ENCODE measurements at places on chromosomes 3 and 15.

DNA sequence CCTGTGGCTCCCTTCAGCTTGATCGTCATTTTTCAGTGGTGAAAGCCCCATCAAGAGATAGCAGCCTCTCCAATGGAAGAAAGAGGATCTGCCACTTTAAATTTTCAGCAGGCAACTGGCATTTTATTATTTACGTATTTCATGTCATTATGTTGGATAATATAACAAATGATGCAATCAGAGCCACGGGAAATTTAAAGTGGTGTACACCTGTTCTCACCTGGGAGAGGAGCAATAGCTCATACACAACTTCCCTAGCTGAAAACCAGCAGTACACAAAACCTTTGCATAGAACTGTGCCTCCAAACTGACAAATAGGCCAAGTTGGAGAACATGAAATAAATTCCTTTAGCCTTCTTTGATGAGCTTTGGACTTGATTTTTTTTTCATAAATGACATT, 136.9 kb downstream of the SATB1 start:
- no peak for ATAC-seq

GRCh38 chr3:8489278-8489792, 12.3 kb upstream of the LMCD1 start:
- ATAC-seq = no peak

GRCh38 chr3:121942116-121942786, 48.0 kb downstream of the SLC15A2 start:
- ATAC-seq = no peak

DNA sequence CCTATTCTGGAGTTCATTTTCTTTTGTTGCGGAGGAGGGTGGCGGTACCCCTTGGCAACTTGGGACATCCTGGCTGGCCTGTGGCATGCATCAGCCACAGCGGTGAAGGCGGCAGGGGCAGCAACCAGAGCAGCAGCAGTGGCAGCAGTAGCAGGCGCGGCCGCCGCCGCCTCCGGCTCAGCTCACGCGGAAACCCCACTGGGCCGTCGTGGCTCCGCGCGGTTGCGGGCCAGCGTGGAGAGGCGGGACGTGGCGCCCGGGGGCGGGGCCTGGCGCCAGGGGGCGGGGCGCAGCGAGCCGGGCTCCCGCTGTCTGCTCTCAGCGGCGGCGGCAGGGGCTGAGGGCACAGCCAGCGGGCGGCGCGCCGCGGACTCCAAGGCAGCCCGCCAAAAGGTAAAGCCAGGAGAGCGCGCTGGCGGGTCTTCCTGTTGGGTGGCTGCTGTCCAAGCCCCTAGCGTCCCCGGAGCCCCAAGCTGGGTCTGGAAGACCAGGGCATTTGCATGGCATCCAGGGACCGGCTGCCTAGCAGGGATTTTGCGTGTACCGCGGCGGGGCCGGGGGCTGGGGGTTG, 334.4 kb upstream of the THRB start:
- ATAC-seq = peak; percentile 88

- no peak for ATAC-seq
Measured at GRCh38 chr3:15470261-15470660, 42.9 kb downstream of the EAF1 start.

DNA sequence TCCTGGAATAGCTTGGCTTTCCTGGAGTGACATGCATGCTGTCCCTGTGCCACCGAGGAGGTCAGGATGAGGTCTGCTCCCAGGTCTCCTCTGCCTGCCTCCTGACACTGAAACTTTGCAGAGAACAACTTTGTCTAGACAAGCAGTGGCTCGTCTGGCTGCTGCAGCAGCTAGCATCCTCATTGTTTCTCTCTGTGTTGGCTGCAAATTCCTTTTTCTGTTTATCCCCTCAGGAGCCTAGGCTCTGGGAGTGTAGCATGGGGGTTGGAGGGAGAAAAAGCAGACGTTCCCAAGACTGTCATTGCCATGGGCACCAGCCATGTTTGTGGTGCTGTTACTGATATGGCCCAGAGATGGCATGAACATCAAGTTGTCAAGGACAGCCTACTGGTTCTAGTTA, 208.7 kb upstream of the LRIG1 start:
- no peak for ATAC-seq

- no peak for ATAC-seq
Measured at GRCh38 chr3:186472456-186473008, 71.6 kb downstream of the CRYGS start.

- ATAC-seq = peak; percentile 10
Measured at GRCh38 chr15:65082303-65082953, 5.9 kb downstream of the KBTBD13 start.

DNA sequence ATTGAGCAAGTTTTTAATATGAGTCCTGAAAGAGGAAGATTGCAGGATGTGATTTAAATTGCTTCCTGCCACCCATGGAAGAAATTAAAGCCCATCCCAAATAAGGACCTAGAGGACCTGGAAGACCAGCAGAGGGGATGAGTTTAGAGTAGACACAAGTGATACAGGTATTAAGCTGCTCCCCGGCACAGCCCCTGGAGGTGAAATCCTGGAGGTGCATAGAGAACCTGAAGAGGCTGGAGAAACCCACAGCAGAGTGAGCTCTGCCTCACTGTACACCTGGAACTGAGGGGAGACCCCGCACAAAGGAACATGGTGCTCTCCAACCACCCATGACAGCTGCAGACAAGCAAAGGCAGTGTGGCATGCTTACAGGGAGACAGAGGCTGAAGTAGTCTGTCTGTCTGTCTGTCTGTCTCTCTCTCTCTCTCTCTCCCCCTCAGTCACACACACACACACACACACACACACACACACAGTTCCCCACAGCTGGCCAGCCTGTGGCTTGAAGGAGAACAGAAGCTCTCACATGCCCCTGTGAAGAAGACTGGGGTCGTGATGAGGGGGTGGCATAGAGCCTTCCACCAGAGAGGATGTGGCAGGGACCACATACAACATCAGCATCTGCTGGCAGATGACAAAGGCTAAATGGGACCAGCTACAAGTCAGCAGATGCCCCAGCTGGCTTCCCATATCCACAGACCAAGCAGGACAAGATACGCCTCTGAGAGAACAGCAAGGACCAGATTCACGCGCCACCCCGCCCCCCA, 38.1 kb downstream of the FSIP1 start:
- ATAC-seq = no peak

DNA sequence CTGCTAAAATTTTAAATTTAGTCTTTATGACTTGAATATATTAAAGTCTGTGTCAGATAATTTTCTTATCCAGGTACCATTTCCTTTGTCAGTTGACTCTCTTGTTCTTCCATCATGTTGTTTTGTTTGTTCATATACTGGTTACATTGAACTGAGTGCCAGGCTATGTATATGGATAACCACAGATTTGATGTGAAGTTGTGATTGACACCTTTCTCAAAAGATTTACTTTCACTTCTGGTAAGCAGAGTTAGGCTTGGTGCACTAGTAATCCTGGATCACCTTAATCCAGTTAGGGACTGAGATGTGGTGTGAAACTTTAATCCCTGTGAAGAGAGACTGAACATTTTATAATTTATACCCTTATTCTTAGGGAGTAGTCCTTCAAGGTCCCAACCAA, 99.4 kb downstream of the ADAM10 start:
- ATAC-seq = no peak

DNA sequence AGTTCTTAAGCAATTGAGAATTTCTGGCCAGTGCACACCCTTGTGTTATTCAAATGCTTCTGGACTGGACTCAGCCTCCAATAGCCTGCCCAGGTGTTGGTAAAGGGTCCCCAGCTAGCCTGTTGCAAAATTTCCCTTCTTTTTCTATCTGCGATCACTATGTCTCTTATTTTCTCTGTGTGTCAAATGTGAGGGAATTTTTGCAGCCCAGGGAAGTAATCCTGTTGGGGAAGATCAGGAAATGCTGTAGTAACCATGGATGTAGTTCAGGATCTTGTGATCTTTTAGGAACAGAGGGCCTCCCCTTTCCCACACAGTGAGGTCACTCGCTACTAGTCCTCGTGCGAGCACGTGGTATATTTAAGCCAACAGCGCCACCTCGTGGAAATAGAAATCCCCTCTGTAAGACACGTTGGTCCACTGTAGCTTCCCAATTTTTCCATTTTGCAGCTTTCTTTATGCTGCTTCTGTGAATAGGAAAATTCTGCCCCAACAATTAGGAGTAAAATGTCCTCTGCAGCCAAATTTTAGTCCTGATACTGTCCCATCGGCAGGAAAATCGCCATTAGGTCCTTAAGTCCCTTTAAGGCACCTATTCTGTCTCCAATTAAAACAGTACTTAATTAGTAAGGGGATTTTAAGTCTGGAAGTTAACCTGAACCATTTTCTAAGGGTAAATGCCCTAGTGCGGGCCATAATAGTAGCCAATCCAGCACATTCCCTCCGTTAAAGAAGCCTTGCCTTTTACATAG, 4.0 kb upstream of the SMCO1 start:
- ATAC-seq = peak; percentile 91

GRCh38 chr15:74541494-74542165, 610 bp downstream of the ARID3B start:
- ATAC-seq = no peak

DNA sequence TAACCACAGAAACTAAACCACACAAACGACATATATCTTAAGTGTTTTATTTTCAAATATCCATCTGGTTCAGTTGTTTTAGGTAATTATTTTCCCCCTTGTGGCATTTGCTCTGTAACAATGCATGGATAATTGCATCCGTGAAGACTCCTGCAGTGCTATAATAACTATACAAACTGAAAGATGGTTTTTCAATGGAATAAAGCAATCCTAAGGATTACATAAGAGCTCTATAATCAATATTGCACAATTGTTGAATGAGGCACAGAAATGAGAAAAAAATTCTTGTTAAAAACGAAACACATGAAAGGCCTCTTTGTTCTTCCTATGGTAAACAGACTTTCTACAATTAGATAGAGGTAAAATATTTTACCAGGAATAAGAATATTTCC, 446.0 kb upstream of the EPHA3 start:
- no peak for ATAC-seq

DNA sequence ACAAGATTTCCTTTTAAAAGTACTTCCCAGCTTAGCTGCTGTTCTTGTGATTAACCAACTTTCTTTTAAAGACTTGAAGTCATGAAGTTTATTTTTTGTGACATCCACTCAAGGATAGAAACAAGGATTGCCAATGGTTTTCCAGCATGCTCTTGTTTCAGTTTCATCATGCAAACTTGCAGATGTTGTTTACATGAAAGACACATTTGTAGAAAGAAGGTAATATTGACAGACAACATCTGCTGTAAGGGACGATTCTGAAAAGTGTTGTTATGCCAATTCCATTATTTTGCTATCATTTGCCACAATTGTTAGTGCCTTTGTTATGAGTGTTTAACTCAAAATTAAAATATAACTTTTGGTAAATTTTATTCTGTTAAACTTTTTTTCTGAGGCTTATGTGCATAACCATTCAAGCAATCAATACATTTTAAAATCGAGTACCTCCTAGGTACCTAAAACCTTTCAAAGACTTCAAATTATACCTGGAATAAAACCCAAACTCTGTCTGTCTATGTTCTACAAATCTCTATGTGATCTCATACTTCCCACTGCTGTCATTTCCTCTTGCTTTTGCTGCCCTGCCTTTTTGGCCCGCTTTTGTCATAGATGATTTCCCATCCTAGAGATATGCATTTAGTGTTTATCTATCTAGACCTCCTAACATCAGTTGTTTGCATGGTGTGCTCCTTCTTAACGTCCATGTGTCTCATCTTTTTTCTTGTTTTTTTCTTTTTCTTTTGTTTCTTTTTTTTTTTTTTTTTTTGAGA, 630.4 kb downstream of the NR2F2 start:
- ATAC-seq = no peak

DNA sequence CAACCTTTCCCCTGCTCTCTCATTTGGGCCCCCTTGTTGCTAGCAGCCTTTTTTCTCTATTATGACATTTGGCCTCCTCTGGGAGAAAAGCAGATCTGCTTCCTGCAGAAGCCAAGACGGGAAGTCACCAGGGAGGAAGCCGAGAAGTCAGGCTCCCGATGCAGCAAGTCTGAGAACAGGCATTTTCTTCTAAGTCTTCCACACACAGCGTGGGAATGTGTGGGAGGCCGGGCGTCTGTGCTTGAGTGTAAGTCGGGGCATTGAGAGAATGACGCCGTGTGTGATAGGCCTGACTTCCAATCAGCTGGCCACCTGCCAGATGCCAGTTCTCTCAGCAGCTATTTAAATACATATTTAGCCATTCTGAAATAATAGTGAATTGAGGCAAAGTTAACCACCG, 75.8 kb upstream of the FAM98B start:
- no peak for ATAC-seq

GRCh38 chr15:78353093-78353492, 12.9 kb downstream of the CRABP1 start:
- ATAC-seq = peak; percentile 63
